GM23248 (cell line): ENCODE measurements at places on chromosomes 3 and 15.

DNA sequence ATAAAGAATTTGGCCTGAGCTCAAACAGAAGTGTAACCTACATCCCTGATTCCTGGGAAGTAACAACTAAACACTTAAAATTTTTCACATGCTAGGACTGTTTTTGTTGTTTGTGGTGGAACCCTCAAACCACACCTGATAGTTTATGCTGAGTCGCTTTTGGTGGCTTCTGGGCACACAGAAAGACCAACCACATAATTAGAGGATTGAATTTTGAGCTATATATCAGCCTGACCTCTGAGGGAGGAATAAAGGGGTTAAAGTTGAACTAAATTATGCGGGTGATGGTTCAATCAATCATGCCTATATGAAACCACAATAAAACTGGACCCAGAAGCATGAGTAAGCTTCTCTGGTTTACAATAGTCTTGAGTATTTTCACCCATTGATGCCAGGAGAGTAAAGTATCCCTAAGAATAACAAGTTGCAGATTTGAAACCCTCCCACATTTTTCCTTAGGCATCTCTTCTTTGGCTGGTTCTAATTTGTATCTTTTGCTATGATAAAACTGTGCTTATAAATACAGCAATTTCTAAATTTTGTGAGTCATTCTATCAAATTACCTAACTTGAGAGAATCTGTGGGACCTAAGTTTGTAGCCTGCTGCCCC is 1304.5 kb upstream of the GBE1 start:
- DNase-seq = no peak

DNA sequence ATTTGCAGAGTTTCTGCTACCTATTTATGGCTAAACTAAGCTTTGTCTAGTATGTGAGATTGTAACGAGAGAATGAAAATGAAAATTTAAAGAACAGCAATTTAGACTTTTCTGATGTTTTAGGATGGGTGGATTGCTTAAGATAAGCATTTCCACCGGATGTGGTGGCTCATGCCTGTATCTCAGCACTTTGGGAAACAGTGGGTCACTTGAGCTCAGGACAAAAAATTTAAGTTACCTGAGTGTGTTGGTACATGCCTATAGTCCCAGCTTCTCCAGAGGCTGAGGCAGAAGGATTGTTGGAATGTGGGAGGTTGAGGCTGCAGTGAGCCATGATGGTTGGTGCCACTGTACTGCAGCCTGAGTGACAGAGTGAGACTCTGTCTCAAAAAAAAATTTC is 3.3 kb downstream of the PPP4R2 start:
- no peak for DNase-seq

- no peak for DNase-seq
These were observed 531.6 kb downstream of the MECOM start for GRCh38 chr3:169131690-169132464.

DNA sequence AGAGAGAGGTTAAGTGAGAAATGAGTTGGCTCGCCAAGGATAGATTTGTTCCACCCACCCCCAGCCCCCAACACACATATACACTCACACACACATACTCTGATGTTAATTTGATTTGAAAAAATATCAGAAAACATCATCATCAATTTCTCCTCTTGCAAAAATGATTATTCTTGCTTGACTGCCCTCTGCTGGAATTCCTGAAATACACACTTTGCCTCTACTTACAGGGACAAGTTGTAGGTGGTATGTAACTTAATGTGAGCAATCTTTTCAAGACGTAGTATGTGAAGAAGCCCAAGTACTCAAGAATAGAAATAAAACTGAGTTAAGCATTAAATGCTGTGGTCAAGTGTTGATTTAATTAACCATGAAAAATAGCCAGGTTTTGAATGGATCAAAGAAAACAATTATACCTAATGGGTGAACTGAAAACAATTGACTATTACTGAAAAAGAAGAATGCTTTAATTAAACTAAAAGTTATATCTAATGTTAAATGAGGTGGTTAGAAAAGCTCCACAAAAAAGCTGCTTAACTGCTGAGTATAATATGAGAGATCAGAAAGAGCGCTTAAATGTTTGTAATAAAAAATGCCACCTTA is 46.6 kb upstream of the MDFIC2 start:
- peak; percentile 46 for DNase-seq

DNA sequence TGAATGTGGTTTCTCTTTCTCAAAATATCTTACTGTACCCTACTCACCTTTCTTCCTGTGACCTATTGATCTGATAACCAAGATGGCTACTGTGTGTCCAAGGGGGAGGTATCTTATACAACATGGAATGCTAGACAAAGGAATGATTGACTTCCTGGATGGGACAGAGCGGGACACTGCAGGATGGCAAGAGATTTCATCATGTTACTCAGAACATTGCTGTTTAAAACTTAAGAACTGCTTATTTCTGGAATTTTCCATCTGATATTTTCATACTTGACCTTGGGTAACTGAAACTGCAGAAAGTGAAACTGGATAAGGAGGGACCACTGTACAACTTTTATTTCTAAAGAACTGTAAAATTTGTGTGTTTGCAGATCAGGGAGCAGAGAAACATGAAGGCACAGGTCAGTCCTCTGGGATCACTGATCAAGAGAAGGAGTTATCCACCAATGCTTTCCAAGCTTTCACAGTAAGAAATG is 18.5 kb downstream of the CNOT10 start:
- DNase-seq = no peak

DNA sequence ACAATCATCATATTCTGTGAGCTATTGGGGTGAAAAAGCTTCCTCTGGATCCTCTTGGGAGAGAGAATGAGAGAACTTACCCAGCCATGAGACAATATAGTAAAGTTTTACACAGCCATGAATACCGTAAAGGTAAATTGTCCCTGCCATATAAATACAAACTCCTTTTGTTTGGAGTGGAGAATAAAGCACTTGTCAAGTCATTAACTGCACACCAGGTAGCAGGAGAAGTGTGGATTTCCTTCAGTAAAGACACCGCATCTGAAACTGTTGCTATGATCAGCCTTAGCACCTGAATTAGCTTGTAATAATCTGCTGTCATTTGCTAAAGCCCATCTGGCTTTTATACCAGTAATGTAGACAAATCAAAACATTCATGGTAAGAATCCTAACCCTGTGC is 336.6 kb upstream of the SLCO3A1 start:
- no peak for DNase-seq

GRCh38 chr15:100651253-100651652 is 48.9 kb downstream of the ASB7 start:
- DNase-seq = peak; percentile 67

GRCh38 chr3:106692624-106693023 is 684.6 kb upstream of the CCDC54 start:
- no peak for DNase-seq

- DNase-seq = no peak
These were observed 62.9 kb downstream of the SH3GL3 start for GRCh38 chr15:83510001-83510400.

DNA sequence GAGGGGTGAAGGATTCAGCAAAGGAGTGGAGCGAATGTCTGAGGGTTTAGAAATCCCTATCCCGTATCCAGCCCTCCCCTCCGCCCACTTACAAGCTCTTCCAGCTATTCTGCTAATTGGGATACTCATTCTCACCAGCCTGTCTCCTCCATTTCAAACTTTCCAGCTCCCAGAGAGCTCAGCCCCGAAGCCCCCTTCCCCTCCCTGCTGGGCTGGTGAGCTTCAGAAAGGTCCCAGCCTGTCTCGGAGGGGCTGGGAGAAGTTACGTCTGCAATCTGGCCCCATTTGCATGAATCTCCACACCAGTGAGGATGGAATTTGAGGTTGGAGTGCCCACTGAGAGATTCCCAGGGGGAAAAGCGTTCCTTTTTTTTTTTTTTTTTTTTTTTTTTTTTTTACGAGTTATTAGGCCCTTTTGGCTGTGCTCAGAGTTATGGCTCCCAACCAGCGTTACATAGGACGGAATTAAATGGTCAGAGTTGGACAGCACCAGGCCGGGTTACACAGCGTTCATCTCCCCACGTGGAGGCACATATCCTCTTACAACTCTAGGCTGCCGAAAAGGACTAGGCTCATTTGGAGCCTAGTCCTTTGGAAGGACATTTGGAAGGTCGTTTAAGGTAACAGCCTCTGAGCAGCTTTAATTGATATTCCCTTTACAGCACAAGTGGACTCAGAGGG is 34.6 kb downstream of the FGD5 start:
- peak; percentile 33 for DNase-seq

DNA sequence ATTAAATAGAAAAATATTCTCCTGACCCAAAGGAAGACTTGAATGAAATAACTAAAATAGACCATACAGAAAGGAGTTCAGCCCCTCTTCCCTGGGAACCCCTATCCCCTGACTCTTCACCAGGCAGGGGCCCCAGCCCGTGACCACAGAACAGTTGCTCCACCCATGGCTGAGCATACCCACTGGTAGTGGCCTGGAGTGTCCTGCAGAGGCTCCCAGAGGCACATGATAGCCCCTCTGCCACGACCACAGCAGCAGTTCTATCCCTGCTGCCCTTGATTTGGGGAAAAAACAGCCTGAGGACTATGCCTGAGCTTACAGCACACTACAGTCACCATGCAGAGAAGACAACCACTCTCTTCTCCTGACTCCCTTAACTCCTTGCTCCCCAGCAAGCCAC is 31.8 kb downstream of the TTC14 start:
- no peak for DNase-seq

DNA sequence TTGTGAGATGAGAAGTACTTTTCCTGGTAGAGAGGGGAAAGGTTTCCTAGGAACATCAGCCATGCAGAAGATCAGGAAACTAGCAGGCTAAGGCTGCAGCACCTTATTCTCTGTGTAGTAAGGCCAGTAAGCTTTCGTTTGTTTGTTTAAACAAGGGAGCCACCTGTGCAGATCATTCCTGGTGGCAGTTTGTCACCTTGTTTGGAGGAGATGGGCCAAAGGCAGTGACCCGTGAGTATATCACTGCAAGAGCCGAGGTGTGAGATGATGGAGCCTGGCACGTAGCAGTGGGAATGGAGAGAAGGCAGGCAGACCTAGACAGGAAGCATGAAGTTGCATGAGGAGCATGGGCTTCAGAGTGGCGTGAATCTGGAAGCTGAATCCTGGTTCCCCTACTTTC is 19.6 kb downstream of the ATG7 start:
- no peak for DNase-seq
